NCI-H774 (cell line): ENCODE measurements at places on chromosomes 7 and 10.

DNA sequence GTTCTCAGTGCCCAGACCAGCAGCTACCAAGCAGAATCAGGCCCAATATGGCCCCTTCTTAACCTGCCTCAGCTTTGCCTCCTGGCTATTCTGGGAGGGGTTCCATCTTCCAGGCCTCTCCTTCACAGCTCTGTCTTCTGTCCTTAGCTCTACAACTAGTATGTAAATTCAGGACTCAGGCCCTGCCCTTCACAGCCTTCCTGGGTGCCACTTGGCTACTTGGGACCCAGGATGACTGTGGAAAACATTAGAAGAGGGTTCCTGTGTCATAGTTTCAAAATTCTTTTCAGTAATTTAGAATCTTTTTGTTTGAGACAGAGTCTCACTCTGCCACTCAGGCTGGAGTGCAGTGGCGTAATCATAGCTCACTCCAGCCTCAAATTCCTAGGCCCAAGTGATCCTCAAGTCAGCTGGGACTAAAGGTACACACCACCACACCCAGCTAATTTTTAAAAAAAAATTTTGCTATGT is 33.2 kb upstream of the PAPSS2 start:
- DNase-seq: no peak

DNA sequence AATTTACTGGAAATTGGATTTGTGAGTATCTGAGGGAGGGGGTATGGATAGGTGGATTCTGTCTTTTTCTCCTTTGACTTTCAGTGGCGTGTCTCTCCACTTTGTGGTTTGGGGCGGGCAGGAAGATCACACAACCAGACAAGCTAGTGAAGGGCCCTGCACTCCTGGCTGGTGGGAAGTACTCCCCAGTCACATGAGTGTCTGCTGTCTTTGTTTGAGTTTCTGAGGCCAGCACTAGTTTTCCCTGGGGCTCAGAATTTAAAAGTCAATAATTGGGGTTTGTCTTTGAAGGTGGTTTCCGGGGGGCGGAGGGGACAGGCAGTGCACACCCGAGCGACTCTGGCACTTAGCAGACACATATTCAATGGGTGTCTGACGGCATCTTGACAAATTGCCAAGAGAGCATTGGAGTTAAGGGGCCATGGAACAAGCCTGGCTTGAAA is 120.1 kb downstream of the WDFY4 start:
- DNase-seq: no peak

- no peak for DNase-seq
Observed at GRCh38 chr7:75856536-75856935, 22.3 kb upstream of the RHBDD2 start.

- DNase-seq: no peak
Observed at GRCh38 chr7:6567886-6568285, 9.4 kb upstream of the ZDHHC4 start.

DNA sequence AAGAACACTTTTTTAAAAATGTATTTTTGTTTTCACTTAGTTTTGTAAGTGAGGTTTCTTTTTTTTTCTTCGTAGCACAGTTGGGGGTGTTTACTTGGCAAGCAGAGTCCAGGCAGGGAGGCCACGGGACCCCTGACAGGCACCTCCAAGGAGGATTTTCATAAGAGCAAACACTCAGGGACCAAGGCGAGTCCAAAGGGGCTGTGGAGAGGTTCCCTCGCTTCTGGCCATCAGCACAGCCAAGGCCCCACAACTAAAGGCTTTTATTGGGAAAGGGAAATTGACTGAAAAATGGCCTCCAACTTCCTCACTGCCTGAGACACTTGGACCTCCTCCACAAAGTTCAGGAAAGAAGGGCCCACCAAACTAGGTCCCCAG is 173.8 kb downstream of the LRRC4 start:
- DNase-seq: no peak

DNA sequence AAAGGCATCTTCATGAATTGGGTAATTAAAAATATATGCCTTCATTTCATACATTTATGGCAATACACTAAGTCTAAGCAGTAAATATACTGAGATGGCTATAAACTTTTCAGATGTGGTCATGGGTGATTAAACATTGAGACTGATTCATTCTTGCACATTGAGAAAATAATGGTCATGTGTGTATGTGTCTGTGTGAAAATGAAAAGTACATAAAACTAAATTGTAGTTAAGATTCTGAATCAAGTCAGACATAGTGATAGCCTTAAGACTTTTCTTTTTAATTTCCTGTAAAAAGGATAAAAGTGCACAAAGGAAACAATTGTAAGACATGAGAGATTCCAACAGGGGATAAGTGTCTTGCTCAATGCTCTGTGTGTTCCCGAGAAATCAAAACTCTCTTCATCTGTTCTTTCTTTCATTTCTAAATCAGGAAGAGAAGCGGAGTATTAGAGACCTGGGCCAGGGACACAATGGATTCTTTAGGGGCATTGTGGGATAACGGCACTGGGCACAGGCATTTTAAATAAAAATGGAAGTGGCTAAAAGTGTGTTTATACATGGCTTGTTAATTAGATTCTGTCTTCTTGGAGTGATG is 69.8 kb upstream of the AGR3 start:
- DNase-seq: no peak

- no peak for DNase-seq
Observed at GRCh38 chr10:13206546-13207443, 27.4 kb downstream of the UCMA start.

DNA sequence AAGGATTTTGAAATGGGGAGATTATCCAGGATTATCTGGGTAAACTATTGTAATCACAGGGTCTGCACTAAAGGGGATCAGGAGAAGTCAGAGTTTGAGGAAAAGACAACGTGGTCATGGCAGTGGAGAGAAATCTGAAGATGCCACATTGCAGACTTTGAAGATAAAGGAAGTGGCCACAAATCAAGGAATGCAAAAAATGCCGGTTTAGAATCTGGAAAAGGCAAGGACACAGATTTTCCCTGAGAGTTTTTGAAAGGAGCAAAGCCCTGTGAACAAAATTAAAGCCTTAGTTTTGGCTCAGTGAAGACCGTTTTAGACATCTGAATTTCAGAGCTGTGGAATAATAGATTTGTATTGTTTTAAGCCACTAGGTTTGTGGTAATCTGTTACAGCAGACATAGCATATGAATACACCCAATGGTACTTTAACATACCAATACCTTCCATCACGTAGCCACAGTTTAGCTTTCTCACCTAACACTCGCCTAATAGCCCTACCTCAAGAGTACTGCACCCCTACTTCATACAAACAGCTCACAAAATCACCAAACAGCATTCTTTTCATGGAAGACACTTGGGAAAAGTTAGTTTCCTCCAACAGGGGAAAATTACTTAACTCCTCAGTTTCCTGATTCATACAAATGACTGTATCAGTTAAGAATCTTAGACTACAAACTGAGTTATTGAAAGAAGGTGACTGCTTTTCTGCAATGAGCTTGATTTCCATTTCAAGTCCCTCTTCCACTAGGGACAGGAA is 446.5 kb downstream of the INHBA start:
- no peak for DNase-seq

GRCh38 chr10:122387572-122387971 is 13.1 kb downstream of the PLEKHA1 start:
- DNase-seq: no peak

- no peak for DNase-seq
Observed at GRCh38 chr10:70958396-70958795, 70.0 kb upstream of the PCBD1 start.

GRCh38 chr7:23654508-23654907 is 25.5 kb upstream of the FAM221A start:
- no peak for DNase-seq

DNA sequence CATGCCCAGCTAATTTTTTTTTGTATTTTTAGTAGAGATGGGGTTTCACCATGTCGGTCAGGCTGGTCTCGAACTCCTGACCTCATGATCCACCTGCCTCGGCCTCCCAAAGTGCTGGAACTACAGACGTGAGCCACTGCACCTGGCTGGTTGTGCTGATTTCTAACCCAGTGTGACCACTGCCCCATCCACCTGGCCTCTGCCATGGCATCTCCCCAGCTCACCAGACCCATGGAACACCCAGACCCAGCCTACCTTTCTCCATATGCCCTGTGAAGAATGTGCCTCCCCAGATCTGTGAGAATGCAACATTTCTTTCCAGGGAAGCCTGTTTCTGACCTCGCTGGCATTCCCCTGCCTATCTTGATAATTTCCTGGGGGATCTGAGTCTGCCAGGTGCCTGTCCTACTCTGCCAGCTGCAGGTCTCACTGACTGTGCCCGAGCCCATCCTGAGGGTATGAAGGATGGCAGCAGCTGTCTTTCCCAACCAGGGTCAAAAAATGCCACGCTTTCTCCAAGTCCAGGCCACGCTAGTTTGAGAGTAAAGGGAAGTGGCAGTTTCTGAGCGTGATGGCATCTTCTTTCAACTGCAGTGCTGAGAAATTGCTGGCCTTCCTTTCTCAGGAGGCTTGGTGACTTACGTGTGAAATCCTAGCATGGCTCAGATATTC is 324.4 kb upstream of the ZNF32 start:
- no peak for DNase-seq

GRCh38 chr10:4639960-4640359 is 186.0 kb upstream of the AKR1E2 start:
- DNase-seq: no peak

GRCh38 chr7:97014145-97014750 is 8.9 kb downstream of the DLX6 start:
- DNase-seq: no peak

GRCh38 chr7:142876236-142876960 is 9.1 kb downstream of the TRPV6 start:
- DNase-seq: no peak

DNA sequence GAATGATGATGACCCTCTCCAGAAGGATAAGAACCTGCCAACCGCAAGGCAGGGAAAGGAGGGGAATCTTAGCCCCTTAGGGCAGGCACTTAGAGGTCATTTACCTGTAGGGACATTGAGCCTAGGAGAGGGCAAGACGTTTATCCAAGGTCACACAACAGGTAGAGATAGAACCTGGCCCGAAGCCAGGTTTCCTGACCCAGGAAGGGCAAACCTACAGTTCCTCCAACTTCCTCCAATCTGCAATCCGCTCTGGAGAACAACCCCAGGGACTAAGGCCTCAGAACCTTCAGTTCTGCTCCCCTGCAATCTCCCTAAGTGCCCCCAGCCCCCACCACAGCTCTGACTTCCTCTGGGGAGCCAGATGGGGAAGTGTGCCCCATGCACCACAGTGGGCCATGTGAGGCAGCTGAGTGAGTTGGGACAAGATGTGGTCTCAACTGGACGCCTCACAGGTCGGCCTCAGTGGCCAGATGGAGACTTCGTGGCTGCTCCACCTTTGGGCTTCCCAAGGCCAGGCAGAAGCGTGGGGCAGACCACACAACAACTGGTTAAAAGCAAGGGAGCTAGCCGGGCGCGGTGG is 1.4 kb upstream of the PSAP start:
- DNase-seq: no peak

- no peak for DNase-seq
Observed at GRCh38 chr7:38438970-38439369, 165.5 kb upstream of the TARP start.

GRCh38 chr7:121126801-121127534 is 138.5 kb downstream of the CPED1 start:
- DNase-seq: no peak

DNA sequence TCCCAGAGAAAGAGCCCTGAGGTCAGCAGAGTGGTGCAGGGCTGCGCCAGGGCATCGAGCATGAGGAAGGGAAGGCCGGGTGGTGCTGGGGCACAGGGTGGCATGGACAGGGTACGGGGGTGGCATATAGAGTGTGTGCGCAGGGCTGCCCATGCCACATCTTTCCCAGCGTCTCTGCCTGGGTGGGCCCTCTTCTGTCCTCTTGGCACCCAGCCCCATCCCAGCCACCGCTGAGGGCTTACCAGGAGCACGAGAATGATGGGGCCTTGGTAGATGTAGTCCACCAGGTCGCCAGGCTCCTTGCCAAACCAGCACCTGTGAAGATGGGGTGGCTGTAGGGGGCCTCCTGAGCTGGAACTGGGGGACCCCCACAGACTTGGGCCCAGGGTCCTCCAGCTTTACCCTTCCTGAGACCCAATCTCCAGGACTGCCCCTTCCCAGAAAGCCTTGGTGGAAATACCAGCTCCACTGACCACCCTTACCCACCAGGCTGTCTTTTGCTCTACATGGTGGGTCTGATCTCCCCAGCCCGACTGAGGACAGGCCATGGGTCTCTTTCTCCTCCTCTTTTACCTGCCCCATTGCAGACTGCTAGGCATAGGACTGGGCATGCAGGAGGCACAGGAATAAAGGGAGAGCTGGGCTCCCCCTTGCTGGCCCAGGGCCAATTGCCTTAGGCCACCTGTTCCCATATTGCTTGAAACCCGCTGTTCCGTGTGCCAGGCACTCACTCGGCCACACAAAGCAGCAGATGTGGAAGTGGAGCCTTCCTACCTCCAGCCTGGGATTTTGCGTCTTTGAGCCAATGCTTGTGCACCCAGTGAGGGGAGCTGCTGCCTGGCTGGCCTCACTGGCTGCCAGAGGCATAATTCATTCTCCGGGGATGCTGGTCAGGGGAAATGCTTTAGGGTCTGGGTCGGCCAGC is 21.7 kb downstream of the CRHR2 start:
- peak; percentile 66 for DNase-seq

- no peak for DNase-seq
Observed at GRCh38 chr7:123346766-123347165, 147.0 kb upstream of the SLC13A1 start.

DNA sequence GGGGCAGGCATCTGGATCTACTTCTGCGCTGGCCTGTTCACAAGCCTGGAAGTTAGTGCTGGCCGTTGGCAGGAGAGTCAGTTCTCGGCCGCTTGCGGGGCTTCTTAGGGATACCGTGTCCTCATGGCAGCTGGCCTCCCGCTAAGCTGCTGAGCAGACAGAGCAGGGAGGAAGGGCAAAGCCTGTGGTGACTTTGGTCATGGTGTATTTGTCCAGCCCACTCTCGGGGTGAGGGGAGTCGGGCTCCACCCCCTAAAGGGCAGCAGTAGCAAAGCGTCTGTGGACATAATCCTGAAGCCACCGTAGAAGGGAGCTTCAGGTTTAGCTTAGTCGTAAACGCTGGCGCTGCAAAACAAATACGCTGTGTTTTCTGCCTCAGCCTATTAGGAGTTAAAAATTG is 12.2 kb downstream of the UBE3C start:
- DNase-seq: no peak

DNA sequence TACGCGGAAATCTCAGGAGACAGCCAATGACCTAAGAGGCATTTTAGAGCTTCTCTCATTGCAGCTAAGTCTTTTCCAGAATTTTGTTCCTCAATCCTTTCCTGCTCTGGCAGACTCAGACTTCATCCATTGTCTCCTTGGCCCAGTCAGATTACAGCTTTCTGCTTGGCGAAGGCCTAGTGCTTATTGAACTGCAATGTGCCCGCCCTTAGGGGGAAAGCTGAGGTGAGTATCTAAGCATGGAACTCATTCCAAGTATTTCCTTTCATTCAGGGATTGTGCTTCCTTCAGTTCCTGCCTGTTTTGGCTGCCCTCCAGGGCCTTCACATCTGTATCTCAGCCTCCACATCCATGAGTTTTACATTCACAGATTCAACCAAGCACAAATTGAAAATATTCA is 37.5 kb downstream of the PRLHR start:
- DNase-seq: no peak

DNA sequence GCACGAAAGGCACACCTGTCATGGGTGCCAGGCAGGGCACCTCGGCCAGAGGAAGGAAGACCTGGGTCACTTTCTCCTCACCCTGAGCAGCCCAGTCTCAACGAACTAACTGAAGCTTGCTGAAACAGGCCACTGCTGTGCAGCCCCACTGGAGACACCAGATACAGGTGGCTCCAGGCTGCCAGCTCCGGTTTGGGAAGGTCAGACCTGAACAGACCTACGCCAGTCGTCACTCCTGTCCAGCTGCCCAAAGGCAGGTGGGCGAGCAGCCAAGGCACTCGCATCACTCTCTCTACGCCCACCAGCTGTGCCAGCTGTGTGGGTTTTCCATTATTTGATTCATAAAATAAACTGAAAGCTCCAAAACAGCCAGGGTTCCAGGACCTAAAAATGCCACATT is 256.1 kb downstream of the ZMYND11 start:
- DNase-seq: peak; percentile 6
